ENCODE measurements at places on chromosomes 2 and 18.

DNA sequence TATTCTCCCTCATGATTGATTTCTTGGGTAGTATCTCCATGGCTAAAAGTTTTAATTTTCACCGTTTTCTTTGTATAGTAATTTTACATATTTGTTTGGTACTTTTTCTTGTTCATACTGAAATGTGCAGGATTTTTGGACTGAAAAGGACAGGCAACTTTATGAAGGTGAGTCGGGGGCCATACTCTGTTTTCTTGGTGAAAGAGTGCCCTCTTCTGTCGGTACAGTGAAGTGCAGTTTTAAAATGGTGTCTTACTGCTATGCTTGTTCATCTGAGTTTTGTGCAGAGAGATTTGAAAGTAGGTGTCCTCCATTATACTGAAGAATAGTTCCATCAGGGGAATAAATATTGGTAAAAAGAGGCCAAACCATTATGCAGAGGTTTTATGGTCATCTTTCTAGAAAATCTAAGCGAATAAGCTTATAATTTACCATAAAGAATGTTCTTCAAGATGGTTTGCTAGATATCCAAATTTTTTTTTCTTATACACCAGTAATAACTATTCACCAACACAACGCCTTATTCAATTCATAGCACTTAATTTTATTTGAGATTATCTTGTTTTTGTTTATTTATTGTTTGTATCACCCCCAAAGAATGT lies 8.7 kb upstream of the SERPINB13 start:
- no peak for DNase-seq

DNA sequence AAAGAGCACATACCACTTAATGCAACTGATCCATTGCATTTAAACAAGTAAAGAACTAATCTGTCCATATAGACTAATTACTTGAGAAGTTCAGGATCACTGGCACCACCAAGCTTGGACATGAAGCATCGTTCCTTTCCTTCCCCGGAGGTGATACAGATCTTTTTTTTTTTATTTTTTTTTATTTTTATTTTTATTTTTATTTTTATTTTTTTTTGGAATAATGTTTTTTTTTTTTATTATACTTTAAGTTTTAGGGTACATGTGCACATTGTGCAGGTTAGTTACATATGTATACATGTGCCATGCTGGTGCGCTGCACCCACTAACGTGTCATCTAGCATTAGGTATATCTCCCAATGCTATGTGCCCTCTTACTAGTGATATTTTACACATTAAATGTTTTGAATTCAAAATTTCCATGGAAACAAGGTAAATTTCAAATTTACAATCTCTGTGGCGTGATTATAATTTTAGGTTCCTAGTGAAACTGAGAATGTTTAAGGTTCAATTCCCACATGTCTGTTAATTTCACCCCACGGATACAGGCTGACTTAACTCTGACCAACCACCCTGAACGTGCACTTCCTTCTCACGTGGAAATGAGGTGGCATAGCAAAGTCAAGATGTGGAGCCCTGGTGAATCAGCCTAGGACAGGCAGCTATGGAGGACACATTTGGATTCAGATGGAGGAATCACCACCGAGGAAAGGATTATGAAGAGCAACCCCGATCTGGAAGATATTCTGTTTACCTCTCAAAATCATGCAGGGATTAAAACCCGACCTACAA lies 101.6 kb upstream of the THOC1 start:
- DNase-seq = no peak

DNA sequence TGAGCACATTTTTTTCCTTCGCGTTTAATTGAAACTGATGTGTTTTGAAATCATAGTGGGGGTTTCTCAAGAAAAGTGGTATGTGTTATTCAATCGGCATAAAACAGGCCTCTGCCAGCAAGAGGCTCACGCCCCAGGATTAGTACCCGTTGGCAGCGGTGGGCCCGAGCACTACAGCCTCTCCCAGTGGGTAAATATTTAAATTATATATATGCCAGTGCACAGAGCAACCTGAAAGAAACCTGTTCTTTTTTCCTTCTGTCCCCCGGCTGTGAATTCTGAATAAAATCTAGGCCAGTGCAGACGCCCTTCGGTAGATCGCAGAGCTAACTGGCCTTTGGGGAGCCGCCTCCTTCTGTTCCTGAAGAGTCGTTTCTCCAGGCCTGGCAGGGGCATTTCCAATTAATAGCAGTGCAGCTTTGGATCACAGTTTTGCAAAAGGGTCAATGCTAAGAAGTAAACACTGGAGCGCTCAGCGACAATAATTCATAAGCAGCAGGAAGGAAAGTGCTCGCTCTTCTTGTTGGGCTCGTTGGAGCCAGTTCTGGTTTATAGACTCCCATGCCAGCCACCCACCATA lies 202.8 kb upstream of the SALL3 start:
- DNase-seq = no peak

GRCh38 chr18:31684279-31685096 lies at the start of gene B4GALT6:
Gene B4GALT6 (minus strand): TSS chr18:31684581. CDS start chr18:31684426, 155 bp downstream.
- no peak for DNase-seq

- no peak for DNase-seq
Measured at GRCh38 chr2:70128005-70128404, 40.7 kb downstream of the PCBP1 start.

DNA sequence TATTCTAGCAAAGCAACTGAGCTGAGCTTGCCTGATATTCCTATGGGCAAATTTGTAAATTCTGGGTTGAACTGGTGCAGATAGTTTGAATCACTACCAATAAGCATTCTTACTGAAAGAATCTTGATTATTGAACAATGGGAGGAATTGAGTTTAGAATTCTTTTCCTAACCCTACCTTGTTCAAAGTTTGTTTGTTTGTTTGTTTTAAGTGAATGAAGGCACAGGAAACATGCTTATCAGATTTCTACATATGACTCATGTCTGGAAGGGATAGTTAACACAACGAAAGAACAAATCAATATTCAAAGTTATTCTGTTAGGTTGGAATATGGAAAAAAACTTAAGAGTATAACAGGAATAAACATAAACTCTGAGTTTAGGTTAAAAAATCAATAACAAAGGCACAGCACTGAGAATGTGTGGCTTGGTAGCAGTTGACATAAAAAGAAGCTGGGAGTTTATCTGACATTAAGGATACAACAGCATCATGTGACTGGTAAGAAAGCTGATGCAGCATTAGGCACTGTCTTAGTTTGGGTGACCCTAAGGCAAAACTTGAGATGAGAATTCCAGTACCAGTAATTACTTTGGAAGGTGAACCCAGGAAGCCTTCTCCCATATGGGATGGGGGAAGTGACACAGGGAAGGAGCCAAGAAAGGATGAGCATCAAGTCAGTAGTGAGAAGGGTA lies 20.9 kb downstream of the BOD1L2 start:
- DNase-seq = no peak

GRCh38 chr2:46857871-46858701 lies 57.5 kb downstream of the MCFD2 start:
- no peak for DNase-seq

DNA sequence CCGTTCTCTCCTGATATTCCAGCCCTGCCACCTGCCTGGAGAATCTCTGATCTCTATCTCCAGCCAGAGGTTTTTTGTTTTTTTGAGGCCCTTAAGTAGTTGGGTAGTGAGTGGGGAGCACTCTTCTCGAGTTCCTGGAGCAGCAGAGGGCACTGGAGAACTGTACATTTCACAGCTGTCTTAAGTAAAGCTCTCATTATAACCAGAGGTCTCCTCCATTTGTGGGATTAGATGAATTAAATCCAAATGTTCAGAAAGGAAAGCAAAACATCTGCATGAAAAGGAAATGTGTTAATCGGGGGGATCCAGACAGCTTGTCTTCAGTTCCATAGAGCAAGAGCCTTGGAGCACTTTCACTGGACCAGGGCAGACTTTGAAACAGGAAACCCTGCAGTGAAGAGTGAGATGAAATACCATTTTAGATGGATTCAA lies 32.8 kb downstream of the AOX1 start:
- no peak for DNase-seq

DNA sequence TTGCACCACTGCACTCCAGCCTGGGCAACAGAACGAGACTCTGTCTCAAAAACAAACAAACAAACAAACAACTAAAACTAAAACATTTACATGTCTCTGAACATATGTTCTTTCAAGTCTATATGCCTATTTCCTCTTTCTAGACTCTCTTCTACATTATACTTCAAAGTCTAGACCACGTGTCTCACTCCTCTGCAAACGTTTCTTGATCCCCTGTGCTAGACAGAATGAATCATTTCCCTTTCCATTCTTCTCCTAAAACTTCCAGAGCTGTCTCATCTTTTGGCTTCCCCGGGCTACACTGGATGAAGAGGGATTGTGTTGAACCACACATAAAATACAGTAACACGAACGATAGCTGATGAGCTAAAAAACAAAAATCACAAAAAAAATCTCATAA lies 67.1 kb downstream of the BAZ2B start:
- DNase-seq = no peak

DNA sequence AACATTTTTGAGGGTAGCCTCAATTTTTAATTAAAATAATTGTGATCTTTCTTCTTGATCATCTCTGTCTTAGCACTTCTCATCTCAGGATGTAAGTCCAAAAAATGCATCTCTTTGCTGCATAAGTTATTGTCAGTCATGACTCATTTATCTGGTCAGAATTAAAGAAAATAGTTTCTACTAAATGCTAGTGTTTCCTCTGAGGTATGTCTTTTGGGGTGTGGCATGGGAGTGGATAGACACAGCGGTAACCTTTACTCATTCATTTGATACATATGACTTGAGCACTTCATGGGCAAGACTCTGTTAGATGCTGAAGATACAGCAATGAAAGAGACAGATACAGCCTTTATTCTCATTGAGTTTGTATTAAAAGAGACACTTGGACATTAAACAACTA lies 284.7 kb downstream of the IRS1 start:
- no peak for DNase-seq

- no peak for DNase-seq
Measured at GRCh38 chr2:233402346-233402745, 48.1 kb downstream of the DGKD start.

GRCh38 chr2:173990970-173991819 lies 26.0 kb upstream of the SP3 start:
- peak; percentile 66 for DNase-seq

- DNase-seq = no peak
Measured at GRCh38 chr2:39679805-39680204, 14.1 kb downstream of the TMEM178A start.

GRCh38 chr18:70250781-70251180 lies 38.1 kb upstream of the SOCS6 start:
- DNase-seq = no peak

DNA sequence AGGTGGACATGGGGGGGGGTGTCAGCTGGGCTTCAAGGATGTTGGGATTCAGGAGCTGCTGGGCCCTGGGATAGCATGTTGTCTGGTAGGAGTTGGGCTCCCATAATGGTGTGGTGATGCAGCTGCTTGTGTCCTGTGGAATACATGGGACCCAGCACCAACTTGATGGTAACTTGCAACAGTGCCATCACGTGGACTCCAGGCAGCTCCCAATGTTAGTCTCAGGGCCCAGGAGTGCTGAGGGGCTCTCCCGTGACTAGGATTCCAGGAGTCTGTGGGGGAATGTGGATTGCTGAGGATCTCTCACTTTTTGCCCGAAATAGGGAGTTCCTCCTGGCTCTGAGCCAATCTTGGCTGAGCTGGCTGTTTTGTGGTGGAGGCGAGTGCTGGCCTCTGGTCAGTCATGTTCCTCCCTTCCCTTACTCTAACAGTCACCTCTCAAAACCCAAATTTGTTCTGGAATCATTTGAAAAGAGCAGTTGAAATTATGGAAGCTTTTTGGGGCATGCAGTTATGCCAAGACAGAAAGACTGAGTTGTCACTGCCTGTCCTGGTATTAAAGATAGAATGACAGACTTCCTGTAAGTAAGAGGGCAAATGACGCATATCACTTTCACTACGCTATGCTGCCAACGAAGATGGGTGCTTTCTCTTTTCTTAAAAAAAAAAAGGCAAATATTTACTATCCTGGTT lies 607.1 kb downstream of the ADCYAP1 start:
- DNase-seq = no peak

- no peak for DNase-seq
Measured at GRCh38 chr18:27863780-27864430, 313.0 kb downstream of the CDH2 start.

GRCh38 chr2:239891698-239892097 lies 133.4 kb downstream of the NDUFA10 start:
- DNase-seq = no peak

GRCh38 chr2:195468771-195469170 lies 188.3 kb upstream of the SLC39A10 start:
- DNase-seq = no peak

DNA sequence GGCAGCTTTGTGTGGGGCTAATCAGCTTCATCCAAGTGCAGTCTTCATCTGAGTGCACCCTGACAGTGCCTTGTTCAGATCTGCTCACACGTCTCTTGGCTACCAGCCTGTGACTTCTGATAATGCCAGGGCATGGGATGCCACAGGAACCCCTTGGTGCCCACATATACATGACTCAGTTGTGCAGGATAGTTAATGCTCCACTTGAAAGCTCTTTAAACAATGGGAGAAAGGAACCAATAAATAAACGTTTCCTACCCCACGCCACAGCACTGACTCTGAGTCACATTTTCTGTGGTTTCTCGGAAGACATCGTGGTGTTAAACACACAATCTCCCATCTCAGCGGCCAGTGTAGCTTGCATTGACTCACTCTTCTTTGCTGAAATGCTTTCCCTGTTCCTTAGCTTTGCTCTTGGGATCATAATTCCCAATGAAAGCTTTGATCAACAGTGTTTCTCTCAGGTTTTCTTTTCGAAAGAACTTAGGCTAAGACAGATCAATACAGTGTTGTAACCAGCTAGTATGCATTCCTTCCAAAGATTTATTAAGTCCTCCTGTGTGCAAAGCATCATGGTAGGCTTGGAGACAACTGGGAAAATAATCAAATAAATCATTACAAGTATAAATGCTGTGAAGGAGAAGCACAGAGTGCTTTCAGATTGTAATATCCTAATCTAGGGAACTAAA lies 142.0 kb downstream of the COPS8 start:
- DNase-seq = no peak

DNA sequence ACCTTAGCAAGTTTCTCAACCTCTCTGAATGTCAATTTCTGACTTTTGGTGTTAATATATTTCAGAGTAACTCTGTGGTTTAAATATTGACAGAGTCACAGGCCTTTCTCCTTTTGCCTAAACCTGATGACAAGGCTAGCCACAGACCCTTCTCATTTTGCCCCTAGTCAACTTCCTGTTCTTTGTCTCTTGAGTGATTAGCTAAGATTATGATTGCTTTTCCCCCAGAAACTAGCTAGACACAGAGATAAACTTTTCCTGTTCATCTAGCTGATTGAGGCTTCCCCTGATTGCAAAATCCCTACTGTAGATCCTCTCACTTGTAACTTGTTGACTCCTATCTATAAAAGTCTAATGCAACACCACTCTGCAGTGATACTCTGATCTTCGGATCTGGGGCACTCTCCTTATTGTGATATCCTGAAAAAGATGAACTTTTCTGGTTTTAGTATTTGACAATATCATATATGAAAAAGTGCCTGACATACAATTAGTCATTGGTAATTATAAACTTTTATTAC lies 241.4 kb downstream of the ZNF385B start:
- no peak for DNase-seq

GRCh38 chr2:133833746-133834145 lies 265.5 kb upstream of the NCKAP5 start:
- DNase-seq = no peak

DNA sequence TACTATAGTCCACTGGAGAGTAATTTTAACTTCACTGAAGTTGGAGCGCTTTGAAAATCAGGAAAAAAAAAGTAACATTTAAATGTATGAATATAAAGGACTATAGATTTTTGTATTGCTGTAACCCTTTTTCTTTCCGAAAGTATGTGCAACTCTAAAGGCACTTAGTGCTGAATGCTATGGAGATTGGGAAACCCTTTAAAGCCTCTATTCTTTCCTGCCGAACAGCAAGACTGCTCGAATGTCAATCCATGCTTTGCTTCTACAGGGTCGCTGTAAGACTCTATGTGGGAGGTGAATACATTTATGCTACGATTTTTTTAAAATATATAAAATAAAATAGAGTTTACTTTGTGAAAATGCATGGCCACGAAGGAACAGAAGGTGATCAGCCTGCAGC lies 825 bp downstream of the GRB14 start:
- no peak for DNase-seq

All from tibial nerve (tissue), 4 donors.